ENCODE measurements at places on chromosomes 5 and 9. TPM values are rescaled to one million over a fixed set of nuclear protein-coding genes. Genes with fewer than 3 reads are reported as not detected.

SKP1 gene
- total RNA-seq: 126 TPM

DNAJC21 gene
- 26.3 TPM for total RNA-seq

IFNW1 gene
- total RNA-seq: not detected

FGF18 gene
- 0.63 TPM for total RNA-seq

GLDC gene
- total RNA-seq: 20.7 TPM

PPIC gene
- 1.3 TPM for total RNA-seq

MSMP gene
- total RNA-seq: not detected

PAPPA gene
- total RNA-seq: not detected

HCN1 gene
- 36.6 TPM for total RNA-seq

PCDHB2 gene
- total RNA-seq: 20.3 TPM

ANKRD34B gene
- total RNA-seq: 0.31 TPM

SEMA4D gene
- 38.2 TPM for total RNA-seq

UGT3A2 gene
- total RNA-seq: not detected

SLCO6A1 gene
- 0.31 TPM for total RNA-seq

TRAF1 gene
- 5.0 TPM for total RNA-seq

CDC20B gene
- total RNA-seq: 0.31 TPM

PLAC8L1 gene
- total RNA-seq: not detected

AIF1L gene
- 21.0 TPM for total RNA-seq

DIRAS2 gene
- total RNA-seq: 28.5 TPM

KCNMB1 gene
- total RNA-seq: not detected

SOHLH1 gene
- total RNA-seq: not detected

KCNT1 gene
- total RNA-seq: 6.9 TPM

TAF11L5 gene
- not detected for total RNA-seq
